T-helper 17 cell (primary cell): ENCODE measurements at places on chromosomes 6 and 20. TPM values are rescaled to one million over a fixed set of nuclear protein-coding genes. Genes with fewer than 3 reads are reported as not detected.
A peak's percentile ranks its signal among the peaks of the same experiment; 100 is the strongest.

- no peak overlapping the region for H3K27ac ChIP-seq
- DNase-seq: no peak
- no peaks in the 10 kb centered on the region for H3K36me3 ChIP-seq
- H3K4me1 ChIP-seq: no peaks in the 10 kb centered on the region
- no peak overlapping the region for H3K4me3 ChIP-seq
These were observed 321.3 kb downstream of the DHX35 start for GRCh38 chr20:39283464-39283863.

DNA sequence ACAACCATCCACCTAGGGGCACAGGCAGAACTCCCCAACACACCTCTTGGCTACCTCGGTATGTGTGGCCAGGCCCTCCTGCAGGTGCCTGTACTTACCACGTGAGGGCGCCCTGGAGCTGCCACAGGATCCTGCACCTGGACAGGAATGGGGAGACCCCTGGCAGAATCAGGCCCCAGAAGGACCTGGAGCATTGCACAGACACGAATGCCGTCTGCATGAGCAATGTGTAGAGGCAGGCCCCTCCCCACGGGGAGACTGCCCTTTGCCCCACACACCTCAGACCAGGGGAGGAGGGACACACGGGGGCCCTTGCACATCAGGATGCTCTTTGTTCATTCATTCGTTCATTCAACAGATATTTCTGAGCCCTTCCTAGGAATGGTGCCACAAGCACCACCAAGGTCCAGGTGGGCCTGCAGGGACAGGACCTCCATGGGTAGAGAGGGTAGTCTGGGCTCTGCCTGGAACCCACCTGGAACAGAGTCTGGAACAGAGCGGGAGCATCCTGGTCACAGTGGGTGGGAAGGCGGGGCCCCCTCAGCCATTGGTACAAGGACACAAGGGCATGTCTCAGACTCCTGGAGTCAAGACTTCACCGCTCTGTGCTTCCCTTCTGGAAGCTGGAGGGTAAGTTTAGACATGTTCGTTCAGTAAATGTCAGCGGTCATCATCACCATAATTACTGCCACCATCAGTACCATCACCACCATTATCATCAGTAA, 32.3 kb downstream of the YTHDF1 start:
- peaks cover 4% of the 10 kb centered on the region for H3K4me1 ChIP-seq
- no peak overlapping the region for H3K4me3 ChIP-seq
- peaks cover 3% of the 10 kb centered on the region for H3K36me3 ChIP-seq
- DNase-seq: peak; percentile 47

Gene DCBLD1
- total RNA-seq: 1.4 TPM

Gene ATP5F1E
- 84.0 TPM for total RNA-seq
